T-helper 22 cell (primary cell): ENCODE measurements at places on chromosomes 3 and 15.

DNA sequence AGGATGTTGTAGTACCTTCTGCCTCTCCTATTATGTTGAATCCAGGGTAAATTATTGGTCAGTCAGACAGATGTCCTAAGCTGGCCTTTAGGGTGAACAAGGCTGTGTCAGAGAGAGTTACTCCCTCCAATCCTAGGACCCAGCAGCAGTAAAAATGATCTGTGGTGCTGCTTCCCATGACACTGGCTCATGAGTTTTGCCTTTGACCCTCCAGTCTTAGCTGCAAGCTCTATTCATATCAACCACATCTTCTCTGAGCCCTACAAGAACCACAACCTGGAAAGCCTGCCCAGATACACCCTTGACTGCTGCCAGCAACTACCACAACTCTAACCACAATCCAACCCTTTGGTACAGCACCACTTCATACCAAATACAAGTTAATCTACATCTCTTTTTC lies 27.2 kb upstream of the PHLDB2 start:
- no peak for DNase-seq

DNA sequence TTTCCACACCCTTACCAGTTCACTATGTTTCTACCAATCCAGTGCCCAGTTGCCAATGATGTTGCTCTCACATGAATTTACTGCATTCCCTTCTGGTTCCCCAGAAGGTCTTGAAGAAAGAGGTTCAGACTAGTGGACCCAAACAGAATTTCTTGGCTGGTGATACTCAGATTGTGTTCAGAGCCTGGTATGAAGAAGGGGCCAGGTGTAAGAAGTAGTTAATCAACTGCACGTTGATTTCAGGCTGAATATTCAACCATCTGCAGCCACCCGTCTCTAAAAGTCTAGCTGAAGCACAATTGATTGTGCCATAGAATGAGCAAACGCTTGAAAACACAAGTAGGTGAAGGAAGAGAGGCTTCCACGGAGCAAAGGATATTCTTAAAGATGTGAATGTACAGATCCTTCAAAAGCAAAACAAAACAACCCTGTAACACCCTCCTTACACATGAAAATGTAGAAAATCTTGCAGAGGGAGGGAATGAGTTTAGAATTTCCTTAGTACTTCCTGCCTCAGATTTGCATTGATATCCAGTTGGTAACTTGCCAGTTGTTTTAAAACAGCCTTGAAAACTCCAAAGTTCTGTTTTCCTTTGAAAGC lies 4.7 kb downstream of the RBMS3 start:
- DNase-seq = no peak

GRCh38 chr15:47711655-47712054 lies 5.7 kb upstream of the SEMA6D start:
- DNase-seq = no peak

DNA sequence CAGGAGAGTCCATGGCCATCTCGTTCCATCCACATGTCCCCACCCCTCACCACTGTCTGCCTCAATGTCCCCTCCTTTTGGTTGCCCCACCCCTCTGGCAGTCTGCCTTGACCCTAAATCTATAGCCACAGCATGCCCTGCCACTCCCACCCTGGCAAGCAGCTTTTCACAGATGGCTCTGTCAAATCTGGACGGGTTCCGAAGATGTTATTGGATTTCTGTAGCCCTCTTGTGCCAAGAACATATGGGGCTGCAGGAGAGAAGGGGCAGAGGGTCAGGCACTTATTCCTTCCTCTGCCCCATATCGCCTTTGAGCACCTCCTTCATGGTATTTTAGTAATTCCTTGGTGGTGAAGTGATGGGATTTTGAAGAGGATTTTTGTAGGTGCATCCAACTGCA lies 57.1 kb downstream of the EPHB1 start:
- DNase-seq = no peak

DNA sequence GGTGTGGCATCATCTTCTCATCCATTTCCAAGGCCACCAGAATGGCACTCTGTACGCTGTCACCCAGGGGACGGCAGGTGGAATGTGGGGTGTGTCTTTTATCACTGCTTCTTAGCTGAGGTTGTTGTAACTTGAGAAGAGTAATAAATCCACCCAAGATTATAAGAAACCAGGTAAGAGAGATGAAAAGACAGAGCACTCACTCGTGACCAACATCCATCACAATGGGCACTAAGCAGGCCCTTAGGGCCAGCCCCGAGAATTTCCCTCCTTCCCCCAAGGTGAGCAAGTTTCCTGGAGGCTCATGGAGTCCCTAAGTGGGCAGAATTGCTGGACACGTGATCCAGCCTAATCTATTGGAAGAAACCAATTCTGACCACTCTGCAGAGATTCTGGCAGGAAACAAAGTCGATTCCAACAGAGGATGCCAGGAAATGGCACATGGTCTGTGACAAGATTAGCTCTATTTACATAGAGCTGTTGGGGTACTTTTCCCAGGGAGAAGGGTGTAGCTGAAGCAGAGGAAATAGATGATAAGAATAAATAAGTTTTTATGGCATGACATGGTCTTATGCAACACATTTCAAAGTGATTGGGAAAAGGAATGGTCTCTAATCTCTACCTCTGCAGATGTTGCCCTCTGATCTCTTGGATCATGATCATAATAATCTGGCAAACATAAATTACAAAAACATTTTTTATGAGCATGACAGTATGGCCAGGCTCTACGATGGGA lies 22.5 kb downstream of the SLC6A20 start:
- no peak for DNase-seq

DNA sequence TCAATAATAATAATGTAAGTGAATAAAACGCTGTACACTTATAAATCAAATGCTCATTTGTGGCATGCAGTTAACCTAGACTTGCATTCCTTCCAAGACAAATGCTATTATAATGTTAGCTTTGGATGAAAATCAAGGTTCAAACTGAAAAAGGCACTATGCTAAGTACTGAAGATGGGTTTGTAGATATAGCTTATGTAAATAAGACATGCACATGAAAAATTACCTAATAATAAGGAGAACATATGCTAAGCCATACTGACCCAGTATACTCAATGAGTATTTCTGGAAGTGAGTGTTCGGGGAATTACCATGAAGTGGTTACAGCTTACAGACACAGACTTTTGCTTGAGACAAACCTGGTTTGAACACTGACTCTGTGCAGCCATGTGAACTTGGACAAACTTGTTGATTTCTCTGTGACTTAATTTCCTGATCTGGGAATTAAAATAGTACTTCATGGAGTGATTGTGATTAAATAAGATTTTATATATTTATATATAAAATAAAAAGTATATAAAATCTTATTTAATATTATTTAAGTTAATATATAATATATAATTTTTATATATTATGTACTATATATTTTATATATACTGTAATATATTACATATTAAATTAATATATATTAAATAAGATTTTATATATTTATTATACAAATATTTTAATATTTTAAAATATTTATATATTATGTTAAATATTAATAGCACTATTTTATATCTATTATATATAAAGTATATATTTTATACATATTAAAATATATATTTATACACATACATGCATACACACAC lies 159.2 kb downstream of the ZPLD1 start:
- DNase-seq = no peak

GRCh38 chr15:82852941-82853561 lies 43.6 kb downstream of the WHAMM start:
- no peak for DNase-seq

DNA sequence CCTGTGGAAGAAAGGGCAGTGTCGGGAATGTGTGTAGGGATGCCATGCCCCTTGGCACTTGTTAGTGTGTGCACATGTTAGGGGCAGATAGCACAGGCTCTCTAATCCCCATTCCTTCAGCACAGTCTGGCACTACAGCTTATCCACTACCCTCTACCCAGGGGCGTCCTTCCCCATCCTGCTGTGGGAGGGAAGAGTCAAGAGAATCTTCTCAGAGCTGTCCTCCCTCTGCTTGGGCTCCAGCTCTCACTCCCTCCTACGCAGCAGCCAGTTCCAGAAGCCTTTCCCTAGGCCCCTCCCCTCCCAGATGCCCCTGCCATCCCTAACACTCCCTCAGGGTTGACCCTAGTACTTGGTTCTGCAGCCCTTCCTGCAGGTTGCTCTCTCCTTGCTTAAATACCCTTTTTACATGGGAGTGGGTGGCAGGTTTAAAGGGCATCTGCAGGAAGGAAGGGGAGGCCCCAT lies 815 bp upstream of the GRM2 start:
- DNase-seq = no peak

GRCh38 chr3:81554388-81554787 lies 207.1 kb downstream of the GBE1 start:
- no peak for DNase-seq
